ENCODE measurements at places on chromosomes 1 and 21.

DNA sequence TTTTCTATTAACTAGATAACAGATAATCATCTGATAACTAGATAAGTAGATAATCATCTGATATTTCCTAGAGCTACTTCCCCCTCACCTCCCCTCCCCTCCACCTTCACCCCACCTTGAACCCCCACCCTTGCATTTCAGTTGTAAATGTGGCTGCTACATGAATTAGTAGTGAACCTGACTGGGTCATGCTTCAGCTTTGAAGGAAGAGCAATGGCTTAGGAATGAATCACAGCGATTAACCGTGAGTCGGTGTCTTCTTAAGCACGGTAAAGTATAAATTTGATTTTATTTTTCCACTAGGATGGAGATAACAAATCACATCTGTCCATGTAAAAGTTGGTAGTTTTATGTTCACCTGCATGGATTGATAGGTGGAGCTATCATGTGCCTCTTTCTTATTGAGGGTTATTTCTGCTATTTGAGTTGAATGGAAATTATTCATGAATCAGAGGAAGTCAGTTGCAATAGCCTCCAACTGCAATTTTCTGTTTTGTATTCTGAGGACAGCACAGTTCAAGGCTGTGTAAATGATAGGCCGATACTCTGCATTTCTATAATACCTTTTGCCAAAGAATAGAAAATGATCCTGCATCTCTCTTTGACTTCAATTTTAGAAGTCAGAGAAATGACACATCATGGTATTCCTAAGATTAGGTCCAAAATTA lies 235.0 kb downstream of the PTGER3 start:
- no peak for DNase-seq

- no peak for DNase-seq
These were observed 222 bp upstream of the GIPC2 start for GRCh38 chr1:78045563-78045925.

DNA sequence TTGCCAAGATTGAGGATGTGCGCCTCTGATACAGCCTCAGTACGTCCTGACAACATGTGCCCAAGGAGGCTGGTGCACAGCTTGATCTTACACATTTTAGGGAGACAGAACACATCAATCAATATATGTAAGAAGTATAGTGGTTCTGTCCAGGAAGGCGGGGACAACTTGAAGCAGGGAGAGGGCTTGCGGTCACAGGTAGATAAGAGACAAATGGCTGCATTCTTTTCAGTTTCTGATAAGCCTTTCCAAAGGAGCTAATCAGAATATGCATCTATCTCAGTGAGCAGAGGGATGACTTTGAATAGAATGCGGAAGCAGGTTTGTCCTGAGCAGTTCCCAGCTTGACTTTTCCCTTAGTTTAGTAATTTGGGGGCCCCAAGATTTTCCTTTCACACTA lies 10.2 kb downstream of the DHCR24 start:
- no peak for DNase-seq

DNA sequence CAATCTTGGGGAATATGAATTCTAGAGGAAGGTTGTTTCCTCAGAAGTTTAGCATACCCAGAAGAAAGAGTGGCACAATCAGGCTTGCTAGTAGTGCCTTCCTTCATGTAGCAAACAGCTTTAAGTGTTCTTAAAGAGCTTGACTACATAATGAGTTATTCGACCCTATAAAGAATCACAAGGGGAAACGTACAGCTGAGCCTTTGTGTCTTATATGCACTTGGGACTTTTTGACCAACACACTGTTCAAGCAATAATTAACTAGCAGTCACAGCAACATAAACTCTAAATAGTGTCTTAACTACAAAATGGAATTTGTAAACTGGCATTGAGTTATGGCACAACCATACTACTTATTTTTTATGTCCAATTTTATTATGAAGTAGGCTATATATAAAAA lies 86.1 kb downstream of the TTLL7 start:
- no peak for DNase-seq

DNA sequence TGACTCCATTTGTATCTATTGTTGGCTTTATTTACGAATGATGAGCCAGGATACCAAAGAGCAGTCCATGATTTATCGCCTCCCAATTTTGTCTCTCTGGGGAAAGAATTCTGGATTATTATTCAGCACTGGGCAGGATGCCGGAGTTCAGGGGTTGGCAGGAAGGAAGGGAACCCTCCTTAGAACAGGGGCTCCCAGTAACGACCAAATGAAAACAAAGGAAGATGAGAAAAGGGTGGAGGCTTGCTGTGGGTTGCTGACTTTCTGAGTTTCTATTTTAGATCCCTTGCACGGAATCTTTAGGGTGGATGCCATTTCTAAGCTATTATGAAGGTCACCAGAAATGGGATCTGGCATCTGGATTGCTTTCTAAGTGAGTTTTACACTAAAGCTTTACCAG lies 231.2 kb upstream of the LYPLAL1 start:
- no peak for DNase-seq

DNA sequence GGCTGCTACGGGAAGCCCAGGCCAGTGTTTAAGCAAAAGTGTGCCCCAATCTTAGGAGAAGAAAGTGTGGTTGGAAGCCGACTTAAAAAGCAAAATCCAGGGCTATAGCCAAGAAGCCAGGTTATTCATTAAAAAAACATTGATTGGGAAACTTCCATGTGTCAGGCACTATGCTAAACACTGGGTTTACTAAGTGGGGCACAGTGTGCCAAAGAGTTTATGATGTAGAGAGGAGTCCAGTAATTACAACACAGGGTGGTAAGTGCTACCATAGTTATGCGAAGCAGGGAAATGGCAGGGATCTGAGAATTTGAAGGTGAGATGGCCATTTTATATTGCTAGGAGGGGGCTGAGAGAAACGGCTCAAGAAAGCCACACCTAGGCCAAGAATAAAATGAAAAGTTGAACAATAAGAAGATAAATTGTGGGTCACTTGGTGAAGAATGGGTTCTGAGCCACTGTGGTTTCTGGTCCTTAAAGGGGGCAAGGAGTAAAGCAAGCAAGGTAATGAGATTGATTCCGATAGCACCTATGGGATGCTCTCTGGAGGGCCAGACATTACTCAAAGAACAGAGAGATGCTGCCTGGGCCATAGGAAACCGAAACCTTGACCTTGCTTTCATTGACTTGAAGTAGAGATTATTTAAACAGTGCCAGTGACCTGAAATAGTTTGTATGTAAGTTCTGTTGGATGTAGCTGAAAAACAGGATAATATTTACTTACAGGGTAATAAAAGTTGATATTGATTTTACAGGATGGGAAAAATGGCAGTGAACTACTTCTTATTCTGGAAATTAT lies 177.8 kb downstream of the GIPC2 start:
- DNase-seq: no peak
